ENCODE measurements at places on chromosomes 1 and 21.

GRCh38 chr1:39900662-39901463 is 854 bp downstream of the MYCL start:
- DNase-seq = no peak

DNA sequence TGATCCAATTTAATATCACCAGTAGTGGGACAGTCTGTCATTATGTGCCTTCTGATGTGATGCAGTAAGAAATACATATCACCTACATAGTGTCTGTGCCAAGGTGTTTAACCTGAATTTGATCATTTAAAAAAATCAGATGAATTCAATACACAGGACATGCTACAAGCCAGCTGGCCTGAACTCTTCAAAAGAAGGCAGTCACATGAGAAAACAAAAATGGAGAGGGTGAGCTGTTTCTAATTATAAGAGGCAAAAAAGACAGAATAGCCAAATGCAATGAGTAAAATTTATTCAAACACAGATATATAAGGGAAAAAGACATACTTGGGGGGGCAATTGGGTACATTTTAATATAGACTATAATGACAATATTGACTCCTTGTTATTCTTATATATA is 66.5 kb downstream of the ST3GAL3 start:
- no peak for DNase-seq

- no peak for DNase-seq
Measured at GRCh38 chr1:118981436-118981835, 6.7 kb downstream of the TBX15 start.

DNA sequence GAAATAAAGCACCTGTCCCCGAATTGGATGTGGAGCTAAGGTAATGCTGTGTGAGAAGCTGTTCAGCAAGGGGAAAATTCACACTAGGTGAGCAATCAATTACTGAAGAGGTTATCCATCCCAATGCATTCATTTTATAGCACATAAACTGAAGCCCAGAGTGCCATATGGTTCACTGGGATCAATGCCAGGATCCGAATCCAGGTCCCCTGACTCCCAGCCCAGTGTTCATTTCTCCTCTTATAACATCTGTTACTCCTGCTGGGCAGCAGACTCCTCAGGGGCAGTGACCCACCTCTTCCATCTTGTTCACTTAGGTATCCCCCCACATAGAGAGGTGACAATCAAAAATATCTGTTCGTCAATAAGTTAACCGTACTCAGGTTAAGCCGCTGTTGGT is 13.2 kb upstream of the SEC16B start:
- no peak for DNase-seq

- DNase-seq = no peak
Measured at GRCh38 chr1:35505911-35506798, 51.0 kb downstream of the KIAA0319L start.

DNA sequence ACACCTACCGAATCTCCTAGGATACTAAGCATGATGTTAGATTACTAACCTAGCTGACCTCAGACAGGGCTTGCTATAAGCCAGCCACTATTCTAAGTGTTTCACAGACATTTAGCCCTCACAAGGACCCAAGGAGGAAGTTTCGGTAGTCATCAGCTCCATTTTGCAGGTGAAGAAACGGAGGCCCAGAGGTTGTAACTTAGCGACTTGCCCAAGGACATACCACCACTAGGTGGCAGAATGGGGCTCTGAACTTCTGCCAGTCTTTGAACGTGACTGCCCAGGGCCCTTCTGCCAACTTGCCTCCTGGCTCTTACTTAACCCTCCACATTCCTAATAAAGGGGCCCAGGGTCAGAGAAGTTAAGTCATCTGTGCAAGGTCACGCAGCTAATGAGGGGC is 283.5 kb downstream of the C1orf94 start:
- DNase-seq = peak; percentile 13

GRCh38 chr21:35259457-35259856 is 210.4 kb upstream of the RUNX1 start:
- DNase-seq = no peak
